ENCODE measurements at places on chromosomes 16 and 17. TPM values are rescaled to one million over a fixed set of nuclear protein-coding genes. Genes with fewer than 3 reads are reported as not detected.

SLC6A4 gene
- total RNA-seq = 0.98 TPM

CYGB gene
- total RNA-seq = 2.0 TPM

FBXW10 gene
- total RNA-seq = 0.25 TPM

HOXB4 gene
- total RNA-seq = not detected

ITGB4 gene
- 3.7 TPM for total RNA-seq

SLC52A1 gene
- not detected for total RNA-seq

SLC16A5 gene
- 0.98 TPM for total RNA-seq

NPIPA8 gene
- total RNA-seq = 7.6 TPM

SPDYE4 gene
- not detected for total RNA-seq

MAF gene
- 16.5 TPM for total RNA-seq

HSPB9 gene
- total RNA-seq = not detected

TNFSF13 gene
- 0.49 TPM for total RNA-seq

GFAP gene
- 299 TPM for total RNA-seq

CSH2 gene
- total RNA-seq = not detected

ADAP2 gene
- 3.4 TPM for total RNA-seq

INCA1 gene
- 0.25 TPM for total RNA-seq

RND2 gene
- 3.7 TPM for total RNA-seq

RPL26 gene
- 3,437 TPM for total RNA-seq

TBC1D3L gene
- 3.9 TPM for total RNA-seq

GLP2R gene
- total RNA-seq = under 0.01 TPM

ASB16 gene
- total RNA-seq = not detected

TPPP3 gene
- 4.4 TPM for total RNA-seq

CORO6 gene
- 0.98 TPM for total RNA-seq

TBC1D3B gene
- 2.0 TPM for total RNA-seq

KCNG4 gene
- not detected for total RNA-seq

KRTAP17-1 gene
- total RNA-seq = not detected

GGA3 gene
- total RNA-seq = 13.8 TPM

GH1 gene
- not detected for total RNA-seq

SEC14L5 gene
- 0.49 TPM for total RNA-seq

CIITA gene
- total RNA-seq = 0.25 TPM

PPY gene
- total RNA-seq = not detected

SLFN14 gene
- 0.25 TPM for total RNA-seq

IL34 gene
- 1.5 TPM for total RNA-seq

C16orf86 gene
- 2.7 TPM for total RNA-seq

KRTAP2-1 gene
- not detected for total RNA-seq

TCAP gene
- 1.5 TPM for total RNA-seq

TSC2 gene
- total RNA-seq = 51.1 TPM

PYDC1 gene
- 0.49 TPM for total RNA-seq

KRTAP3-1 gene
- not detected for total RNA-seq

OVCA2 gene
- 8.4 TPM for total RNA-seq

MAPK8IP3 gene
- total RNA-seq = 75.2 TPM

KRTAP3-2 gene
- not detected for total RNA-seq

PRMT7 gene
- 39.1 TPM for total RNA-seq

ZPBP2 gene
- not detected for total RNA-seq

LDHD gene
- 1.2 TPM for total RNA-seq

SLC12A3 gene
- not detected for total RNA-seq

GLTPD2 gene
- not detected for total RNA-seq

SPAG5 gene
- 4.2 TPM for total RNA-seq
